NCI-H1092 (cell line): ENCODE measurements at places on chromosomes 2 and 18.

GRCh38 chr2:18799397-18799796 is 210.0 kb upstream of the NT5C1B start:
- no peak for DNase-seq

- DNase-seq, result no peak
Measured at GRCh38 chr2:215879977-215880940, 133.1 kb downstream of the MREG start.

DNA sequence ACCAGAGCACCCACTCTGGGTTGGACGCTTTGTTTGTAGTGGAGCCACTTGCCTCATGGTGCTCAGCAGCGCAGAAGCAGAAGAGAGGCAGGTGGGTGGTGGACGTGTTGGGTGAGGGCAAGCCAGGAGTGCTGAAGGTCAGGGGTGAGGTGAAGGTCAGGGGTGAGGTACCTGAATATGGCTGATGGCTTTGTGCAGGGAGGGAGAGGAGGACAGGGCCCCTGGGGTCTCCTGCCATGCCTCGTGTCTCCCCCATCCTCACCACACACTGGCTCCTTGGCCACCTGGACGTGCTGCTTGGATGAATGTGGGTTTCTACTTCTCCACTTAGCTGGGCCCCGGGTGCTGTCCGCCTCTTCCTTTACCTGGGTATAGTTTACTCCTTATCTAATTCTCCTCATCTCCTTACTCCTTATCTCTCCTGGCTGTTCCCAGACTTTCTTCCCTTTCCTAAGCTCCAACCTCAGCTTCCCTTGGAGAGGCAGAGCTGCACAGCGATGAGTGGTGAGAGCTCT is 68.1 kb downstream of the DYSF start:
- no peak for DNase-seq

GRCh38 chr2:65980531-65980930 is 454.4 kb upstream of the MEIS1 start:
- DNase-seq, result no peak

GRCh38 chr2:190254063-190254850 is 65.4 kb downstream of the HIBCH start:
- no peak for DNase-seq

DNA sequence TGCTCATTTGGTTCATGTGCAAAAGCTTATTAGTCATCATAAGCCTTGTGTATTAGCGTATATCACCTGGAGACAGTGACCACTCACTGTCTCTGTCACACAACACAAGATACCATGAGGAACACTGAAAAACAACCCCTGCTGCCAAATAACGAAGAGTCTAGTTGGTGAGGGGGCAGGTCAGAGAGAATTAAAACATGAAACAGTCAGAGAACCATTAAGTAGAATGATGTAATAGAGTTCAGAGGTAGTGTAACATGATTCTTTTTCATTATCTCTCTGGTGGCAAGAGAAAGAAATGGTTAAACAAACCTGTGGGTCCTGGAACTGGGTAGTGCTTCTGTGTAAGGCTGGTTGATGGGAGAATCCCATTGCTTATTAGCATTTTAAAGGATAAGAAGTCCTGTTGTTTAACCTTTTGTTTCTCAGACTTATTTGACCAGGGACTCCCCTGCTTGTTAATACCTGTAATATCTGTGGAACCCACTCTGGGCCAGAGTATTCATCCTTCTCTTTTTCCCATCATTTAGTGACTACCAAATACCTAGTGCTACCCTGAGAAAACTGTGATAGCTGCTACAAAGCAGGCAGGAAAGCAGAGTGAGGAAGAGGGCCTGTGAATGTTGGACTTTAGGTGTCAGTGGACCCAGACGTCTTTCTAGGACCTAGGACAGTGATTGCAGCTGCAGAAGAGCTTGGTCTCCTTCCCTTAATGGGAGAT is 38.0 kb downstream of the PTRHD1 start:
- no peak for DNase-seq

DNA sequence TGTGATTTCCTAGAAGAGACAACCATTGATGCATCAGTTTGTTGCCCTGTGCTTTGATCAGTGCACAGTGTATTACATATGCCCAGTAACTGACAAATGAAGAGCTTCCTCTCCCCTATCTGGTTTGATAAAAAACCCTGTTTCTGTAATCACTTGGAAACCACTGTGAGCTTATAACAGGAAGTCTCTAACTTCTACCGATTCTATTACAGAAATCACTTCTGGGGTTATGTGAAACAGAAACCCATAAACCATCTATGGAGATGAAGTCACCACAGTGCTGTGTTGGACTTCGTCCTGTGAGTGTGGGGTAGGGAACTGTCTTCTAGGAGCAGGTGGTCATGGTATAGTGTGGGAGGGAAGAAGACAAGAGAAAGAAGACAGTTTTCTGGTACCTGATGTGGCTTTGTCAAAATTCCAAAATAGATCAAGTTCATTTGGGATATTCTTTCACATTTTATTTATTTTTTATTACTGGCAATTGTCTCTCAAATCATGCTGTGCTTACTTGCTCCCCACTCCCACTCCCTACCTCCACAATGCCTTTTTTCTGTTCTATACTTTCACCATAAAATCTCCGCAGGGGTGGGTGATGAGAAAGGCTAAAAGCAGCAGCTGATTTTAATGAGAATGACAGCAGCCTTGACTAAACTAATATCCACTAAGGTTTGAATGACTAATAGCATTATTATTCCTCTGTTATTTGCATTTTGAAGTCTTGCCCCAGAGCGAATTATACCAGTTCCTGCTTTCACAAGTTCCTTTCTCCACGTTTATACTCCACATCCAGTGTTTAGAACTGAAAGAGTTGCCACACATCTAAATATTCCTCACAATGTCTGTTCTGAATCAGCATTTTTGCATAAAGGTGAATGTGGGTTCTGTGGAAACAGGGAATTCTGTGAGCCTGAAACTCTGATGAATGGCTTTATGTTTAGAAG is 41.7 kb upstream of the RND3 start:
- DNase-seq, result no peak

DNA sequence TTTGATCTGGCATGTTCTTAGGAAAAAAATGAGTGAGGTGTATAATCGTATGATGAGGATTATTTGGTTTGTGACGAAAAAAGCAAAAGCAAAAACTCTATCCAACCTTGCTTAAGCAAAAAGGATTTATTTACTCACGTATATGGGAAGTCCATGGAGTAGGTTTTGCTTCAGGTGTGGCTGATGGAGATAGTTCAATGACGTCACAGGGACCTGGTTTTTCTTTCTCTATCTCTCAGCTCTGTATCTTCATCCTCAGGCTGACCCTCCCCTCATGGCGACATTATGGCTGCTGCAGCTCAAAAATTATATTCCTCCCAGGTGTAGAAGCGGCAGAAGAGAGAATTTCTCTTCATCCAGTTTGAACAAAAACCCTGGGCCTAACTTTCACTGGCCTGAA is 8.9 kb downstream of the TMSB10 start:
- DNase-seq, result no peak

GRCh38 chr2:99471654-99472599 is 17.9 kb downstream of the REV1 start:
- no peak for DNase-seq

DNA sequence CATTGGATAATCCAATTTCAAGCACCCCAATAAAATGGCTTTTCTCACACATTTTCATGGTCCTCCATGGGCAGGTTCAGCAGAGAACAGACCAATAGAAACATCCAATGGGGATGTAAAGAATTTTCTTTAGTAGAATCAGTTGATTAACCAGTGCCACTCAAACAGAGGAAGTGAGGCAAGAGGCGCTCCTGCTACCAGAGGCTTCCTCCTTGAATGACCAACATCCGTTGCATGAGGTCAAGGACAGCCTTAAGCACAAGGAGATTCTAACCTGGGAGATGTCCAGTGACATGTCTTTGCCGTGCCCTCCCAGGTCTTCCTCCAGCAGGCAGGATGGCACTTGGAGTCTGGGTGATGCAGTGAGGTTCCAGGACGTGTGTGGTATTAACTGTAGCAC is 146.6 kb downstream of the PIEZO2 start:
- no peak for DNase-seq

GRCh38 chr2:212974692-212975091 is 176.7 kb downstream of the IKZF2 start:
- DNase-seq, result no peak

- DNase-seq, result no peak
Measured at GRCh38 chr2:227507963-227508362, 36.0 kb downstream of the AGFG1 start.

GRCh38 chr2:219876931-219877330 is 249.5 kb downstream of the SLC4A3 start:
- no peak for DNase-seq

DNA sequence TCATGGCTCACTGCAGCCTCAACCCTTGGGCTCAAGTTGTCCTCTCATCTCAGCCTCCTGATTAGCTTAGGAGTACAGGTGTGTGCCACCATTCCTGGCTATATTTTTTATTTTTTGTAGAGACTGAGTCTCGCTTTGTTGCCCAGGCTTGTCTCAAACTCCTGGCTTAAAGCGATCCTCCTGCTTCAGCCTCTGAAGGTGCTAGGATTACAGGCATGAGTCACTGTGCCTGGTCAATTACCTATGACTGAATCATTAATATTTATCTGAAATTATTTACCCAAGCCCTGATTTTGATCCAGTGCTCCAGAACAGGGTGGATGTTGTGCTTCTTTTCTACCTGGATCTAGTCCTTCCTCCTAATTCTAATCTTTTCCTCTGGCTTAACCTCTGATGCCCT is 87.8 kb downstream of the MAP2 start:
- no peak for DNase-seq

GRCh38 chr2:84388133-84388532 is 70.9 kb downstream of the SUCLG1 start:
- DNase-seq, result no peak

GRCh38 chr18:73478191-73478590 is 610.4 kb upstream of the NETO1 start:
- no peak for DNase-seq

GRCh38 chr2:29082804-29083495 is 8.6 kb upstream of the PCARE start:
- no peak for DNase-seq

GRCh38 chr2:113225263-113226259 is 51.8 kb downstream of the PSD4 start:
- peak; percentile 77 for DNase-seq

DNA sequence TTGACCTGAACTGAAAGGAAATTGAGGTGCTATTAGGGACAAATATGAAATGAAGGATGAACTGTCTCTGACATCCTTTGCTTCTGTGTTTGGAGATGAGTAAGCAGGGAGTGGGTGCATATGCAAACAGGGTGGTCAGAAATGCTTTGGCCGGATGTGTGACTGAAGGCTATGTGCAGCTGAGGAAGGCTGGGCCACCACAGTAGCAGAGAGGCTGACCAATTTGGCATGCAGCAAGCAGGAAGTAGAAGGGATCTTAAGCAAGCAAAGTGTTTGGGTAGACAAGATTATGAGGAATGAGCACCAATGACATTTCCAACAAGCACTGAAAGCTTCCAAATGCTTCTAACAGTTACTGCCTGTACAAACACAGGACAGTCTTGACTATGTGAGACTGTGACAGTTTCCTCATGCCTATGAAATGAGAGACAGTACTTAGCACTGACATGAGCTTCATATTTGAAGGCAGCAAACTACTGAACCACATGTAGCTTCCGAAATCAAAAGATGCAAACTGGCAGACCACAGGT is 3.3 kb upstream of the ACTR3 start:
- DNase-seq, result no peak

DNA sequence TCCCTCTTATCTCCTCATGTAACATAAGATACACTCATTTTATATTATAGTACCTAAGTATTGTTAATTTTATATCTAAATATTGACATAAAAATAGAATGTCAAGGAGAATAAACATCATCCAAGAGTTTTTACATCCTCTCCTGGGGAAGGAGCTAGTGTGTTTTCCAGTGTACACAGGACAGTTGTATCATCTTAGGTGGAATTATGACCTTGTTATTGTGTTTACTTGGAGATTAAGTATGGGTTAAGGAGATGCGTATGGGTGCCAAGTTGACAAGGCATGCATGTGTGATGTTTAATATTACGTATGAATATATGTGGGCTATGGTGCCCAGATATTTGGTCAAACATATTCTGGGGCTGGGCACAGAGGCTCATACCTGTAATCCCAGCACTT is 11.2 kb upstream of the DDX1 start:
- DNase-seq, result no peak

DNA sequence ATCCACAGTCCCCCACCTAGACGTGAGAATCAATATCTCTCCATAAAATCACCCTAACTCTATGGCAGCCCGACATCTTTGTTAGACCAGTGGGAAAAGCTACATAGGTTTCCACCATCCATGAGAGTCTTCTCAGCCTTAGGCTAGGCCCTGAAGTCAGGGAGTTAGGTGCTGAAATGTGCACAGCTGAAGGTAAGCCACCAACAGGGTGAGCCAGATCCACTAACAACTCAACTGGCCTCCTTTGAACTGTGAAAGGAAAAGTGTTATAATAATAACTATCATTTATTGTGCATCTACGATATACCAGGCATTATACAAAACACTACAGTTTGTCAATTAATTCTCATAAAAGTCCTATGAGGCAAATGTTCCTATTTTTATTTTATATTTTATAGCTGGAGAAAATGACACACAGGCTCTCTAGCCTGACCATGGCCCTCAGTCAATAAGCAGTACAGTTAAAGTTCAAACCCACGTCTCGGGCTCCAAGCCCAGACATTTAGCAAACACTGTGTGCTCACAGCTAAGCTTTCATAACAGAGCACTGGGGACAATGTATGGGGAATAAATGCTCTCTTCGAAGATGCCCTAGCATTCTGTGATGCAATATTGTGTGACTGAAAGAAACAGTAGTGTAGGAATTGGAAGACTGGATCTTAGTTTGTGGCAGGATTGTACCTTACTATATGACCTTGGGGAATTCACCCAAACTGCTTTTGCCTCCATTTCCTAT is 11.2 kb upstream of the CYP27C1 start:
- no peak for DNase-seq

GRCh38 chr2:222751821-222752719 is 80.6 kb downstream of the MOGAT1 start:
- DNase-seq, result no peak

GRCh38 chr2:238267341-238267710 is 21.1 kb downstream of the PER2 start:
- DNase-seq, result no peak

DNA sequence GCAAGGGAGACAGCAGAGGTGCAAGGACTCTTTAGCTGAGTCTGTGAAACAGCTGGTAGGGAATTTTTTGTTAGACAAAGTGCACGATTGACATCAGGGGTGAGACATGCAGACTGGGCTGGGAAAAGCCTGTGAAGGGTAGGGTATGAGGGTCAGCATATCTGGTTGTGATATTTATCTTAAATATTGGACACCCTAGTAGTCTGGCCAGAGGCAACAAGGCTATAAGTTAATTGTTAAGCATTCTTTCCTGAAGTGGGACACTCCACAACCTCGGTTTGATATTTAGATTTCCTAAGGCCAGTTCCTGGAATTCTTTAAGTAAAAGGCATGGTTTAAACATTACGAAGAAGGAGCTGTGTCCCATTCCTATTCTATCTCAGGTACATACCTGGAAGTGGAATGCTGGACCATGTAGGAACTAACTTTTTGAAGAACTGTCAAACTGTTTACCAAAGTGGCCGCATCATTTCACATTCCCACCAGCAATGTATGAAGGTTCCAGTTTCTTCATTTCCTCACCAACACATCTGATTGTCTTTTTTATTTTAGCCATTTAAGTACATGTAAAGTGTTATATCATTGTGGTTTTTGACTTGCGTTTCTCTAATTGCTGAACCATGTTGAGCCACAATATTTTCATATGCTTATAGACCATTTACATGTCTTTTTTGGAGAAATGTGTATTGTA is 22.5 kb downstream of the EHBP1 start:
- DNase-seq, result no peak

- DNase-seq, result no peak
Measured at GRCh38 chr2:151111599-151112278, 149.9 kb downstream of the RBM43 start.

- DNase-seq, result no peak
Measured at GRCh38 chr18:52948868-52949444, 609.0 kb downstream of the DCC start.
